ENCODE measurements at places on chromosomes 1 and 21. TPM values are rescaled to one million over a fixed set of nuclear protein-coding genes. Genes with fewer than 3 reads are reported as not detected.
A peak's percentile ranks its signal among the peaks of the same experiment; 100 is the strongest.

GRCh38 chr1:63780565-63780964 lies 6.7 kb downstream of the ROR1 start:
- DNase-seq = no peak

CC2D1B gene
- 26.4 TPM for total RNA-seq

ISG20L2 gene
- 9.9 TPM for total RNA-seq

DNA sequence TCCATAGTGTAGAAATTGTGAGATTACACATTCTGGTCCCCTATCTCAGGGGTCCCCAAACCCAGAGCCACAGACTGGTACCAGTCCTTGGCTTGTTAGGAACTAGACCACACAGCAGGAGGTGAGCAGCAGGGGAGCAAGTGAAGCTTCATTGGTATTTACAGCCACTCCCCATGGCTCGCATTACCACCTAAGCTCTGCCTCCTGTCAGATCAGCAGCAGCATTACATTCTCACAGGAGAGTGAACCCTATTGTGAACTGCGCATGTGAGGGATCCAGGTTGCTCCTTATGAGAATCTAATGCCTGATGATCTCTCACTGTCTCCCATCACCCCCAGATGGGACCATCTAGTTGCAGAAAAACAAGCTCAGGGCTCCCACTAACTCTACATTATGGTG lies 229.7 kb upstream of the IRF2BP2 start:
- no peak for DNase-seq

DNA sequence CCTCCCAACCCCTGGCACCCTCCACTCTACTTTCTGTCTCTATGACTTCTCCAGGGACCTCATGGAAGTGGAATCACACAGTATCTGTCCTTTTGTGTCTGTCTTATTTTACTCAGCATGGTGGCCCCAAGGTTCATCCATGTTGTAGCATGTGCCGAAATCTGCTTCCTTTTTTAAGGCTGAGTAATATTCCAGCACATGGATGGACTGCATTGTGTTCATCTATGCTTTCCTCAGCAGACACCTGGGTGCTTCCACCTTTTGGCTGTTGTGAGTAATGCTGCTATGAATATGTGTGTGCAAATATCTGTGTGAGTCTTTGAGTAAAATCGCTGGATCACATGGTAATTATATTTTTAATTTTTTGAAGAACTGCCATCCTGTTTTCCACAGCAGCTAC lies 1.6 kb upstream of the PFKL start:
- peak; percentile 3 for DNase-seq

AKT3 gene
- total RNA-seq = 36.6 TPM

GRCh38 chr1:77984629-77985028 lies 5.8 kb upstream of the FUBP1 start:
- DNase-seq = no peak

DNA sequence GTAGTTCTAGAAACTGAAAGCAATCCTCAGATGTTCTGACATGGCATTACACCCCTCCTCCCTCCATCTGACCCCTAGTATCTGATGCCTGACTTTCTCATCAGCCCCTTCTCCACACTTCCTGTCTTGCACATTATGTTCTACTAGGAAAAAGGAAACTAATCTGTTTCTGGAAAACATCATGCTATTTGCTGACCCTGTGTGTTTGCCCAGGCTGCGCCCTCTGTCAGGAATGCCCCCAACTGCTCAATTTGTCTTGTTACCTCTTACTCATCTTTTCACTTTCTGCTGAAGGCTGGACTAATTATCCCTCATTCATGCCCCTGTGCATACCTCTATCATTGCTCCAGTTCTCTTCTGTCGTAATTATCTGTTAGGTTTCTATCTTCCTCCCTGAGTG lies 37.5 kb upstream of the DAB1 start:
- no peak for DNase-seq

VANGL2 gene
- total RNA-seq = not detected

- no peak for DNase-seq
Observed at GRCh38 chr1:7495962-7496361, 275.1 kb upstream of the VAMP3 start.

ARHGAP30 gene
- total RNA-seq = not detected

GRCh38 chr21:46661211-46661625 lies 25.7 kb downstream of the PRMT2 start:
- peak; percentile 83 for DNase-seq

- DNase-seq = no peak
Observed at GRCh38 chr21:33249331-33250002, 16.7 kb upstream of the IL10RB start.

SEC16B gene
- total RNA-seq = 4.8 TPM

PAPPA2 gene
- 15.9 TPM for total RNA-seq

CNR2 gene
- under 0.01 TPM for total RNA-seq

S100A7 gene
- not detected for total RNA-seq

- peak; percentile 97 for DNase-seq
Observed at GRCh38 chr1:203199816-203200571, 13.5 kb upstream of the CHI3L1 start.

PADI1 gene
- total RNA-seq = 0.09 TPM

- DNase-seq = peak; percentile 16
Observed at GRCh38 chr1:172845371-172845770, 186.5 kb downstream of the FASLG start.

DNA sequence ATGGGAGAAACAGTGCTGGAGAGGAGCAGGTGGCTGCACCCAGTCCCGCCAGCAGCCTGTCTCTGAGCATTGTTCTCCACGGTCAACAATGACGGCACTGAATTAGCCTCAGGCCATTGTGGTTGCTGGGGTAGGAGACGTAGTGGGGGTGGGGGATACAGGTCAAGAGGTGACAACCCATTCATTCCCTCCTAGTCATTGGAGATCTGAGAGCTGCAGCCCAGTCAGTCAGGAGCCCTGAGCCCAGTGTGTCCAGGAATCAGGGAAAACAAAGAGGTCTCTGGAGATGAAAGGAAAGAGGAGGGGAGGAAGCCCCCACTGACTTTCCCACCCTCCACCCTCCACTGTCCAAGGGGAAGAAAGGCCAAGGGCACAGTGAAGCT lies 15.3 kb downstream of the SMIM12 start:
- no peak for DNase-seq

KCNK1 gene
- total RNA-seq = 2.9 TPM

SLC25A34 gene
- 0.65 TPM for total RNA-seq

CAPN8 gene
- total RNA-seq = not detected

- DNase-seq = peak; percentile 61
Observed at GRCh38 chr1:97820470-97821188, 100.2 kb downstream of the DPYD start.

MIXL1 gene
- not detected for total RNA-seq

DNA sequence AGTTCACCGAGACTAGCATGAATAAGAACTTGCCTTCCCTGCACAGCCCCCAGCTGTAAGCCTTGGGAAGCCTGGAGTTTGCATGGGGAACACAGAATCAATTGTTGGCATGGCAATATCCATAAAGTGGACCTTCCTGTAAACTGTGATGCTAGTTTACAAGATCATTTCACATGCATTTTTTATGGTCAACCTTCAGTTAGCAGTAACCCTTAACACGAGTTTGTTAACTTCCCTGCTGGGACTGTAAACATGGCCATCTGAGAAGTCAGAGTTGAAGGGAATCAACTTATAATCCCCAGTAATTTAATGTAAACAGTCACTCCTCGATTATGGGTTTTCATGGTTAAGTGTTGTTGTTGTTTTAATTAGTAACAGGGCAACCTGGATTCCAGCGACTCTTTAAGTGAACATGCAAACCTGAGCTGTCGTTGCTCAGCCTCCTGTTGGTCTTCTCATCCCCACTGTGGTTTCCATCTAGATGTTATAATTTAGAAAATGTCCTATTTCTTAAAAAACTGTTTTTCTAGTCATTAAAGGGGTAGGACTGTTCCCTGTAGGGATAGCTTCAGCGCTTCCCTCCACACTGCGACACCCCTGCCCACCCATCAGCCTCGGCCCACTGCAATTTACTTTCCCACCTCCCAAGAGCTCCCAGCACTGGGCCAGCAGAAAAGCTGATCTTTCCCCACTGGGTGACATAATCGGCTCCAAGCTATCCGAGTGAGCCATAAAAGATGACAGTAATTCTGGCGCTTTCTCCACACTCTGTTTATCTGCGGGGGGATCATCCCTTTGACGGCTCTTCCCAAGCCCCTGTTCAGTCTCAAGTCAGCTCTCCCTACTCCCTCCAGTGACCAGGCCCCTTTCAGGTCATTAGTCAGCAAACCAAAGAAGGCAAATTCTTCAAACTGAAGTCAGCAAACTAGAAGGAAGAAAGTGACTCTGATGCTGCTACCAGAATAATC lies 107.6 kb upstream of the IPO9 start:
- DNase-seq = peak; percentile 66

ROR1 gene
- 18.8 TPM for total RNA-seq

ARHGEF10L gene
- 23.9 TPM for total RNA-seq

C1orf185 gene
- not detected for total RNA-seq

DNA sequence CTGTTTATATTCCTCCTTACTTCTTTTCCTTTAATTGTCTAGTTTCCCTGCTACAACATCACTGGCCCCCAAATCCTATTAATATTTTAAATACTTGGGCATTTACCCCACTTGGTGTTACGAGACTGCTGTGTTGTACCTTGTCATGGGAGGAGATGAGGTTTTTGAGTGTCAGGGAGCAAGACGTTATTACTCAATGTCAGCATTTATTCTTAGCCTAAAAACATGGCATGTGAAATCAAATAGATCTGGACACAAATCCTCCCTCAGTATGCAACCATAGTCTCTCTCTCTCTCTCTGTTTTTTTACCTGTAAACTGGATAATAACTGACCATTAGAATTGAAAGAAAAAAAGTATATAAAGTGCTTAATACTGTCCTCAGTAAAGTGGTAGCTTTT lies 4.6 kb downstream of the LRRC8B start:
- DNase-seq = no peak

DNA sequence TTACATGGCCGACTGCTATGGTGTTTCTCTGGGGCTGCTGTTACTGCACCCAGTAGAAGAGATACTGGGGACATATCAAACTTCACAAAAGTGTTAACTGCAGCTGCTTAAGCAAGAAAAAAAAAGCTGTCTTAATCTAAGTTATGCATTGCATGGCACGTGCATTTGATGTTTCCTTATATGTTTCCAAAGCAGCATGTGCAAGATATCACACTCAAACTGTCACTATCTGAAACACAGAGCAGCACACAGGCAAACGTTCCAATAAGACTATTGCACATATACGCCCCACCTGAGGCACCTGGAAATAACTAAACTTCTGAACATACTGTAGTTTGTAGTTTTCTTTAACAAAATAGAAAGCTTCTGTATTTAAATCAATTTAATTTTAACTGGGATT lies 671.4 kb upstream of the ADGRL2 start:
- no peak for DNase-seq

DNA sequence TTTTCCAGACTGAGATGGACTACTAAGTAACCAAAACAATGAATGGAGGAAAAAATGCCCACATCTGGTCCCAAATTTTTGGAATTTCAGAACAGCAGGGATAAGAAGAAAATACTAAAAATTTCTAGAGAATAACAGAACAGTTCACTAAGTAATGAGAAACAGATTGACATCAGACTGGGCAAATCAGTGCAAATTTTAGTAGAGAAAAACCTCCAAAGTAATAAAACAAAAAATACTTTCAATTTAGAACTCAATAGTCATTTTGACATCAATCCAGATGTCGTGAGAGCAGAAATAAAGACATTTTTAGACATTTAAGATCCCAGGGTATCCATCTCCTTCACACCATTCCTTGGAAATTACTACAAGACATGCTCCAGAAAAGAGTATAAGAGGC lies 39.3 kb downstream of the CRP start:
- DNase-seq = no peak

GRCh38 chr1:171344473-171344820 lies 30.5 kb downstream of the FMO4 start:
- DNase-seq = peak; percentile 62

CD5L gene
- not detected for total RNA-seq

GRCh38 chr21:33540711-33541104 lies 1.2 kb downstream of the GART start:
- DNase-seq = no peak

GRCh38 chr1:185775501-185775900 lies 41.3 kb downstream of the HMCN1 start:
- peak; percentile 24 for DNase-seq

GRCh38 chr21:34802180-34802899 lies 133.5 kb downstream of the CLIC6 start:
- no peak for DNase-seq
